ENCODE measurements at places on chromosomes 1 and 21.

DNA sequence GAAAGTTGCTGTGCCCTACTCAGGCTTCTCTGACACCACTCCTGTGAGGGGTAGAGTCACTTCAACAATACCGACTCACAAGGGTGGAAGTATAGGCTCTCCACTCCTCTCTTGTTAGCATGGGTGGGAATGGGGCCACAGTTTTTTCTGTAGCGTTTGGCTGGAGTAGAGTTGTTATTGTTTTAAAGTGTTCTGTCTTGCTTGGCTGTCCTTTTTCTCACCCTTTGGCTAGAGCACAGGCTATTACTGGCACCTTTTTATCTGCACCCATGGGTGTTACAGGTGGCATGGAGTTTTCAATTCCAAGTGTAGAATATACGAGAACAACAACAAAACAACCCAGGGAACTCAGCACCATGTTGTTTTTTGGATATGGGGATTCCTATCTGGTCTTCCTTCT, 74.3 kb upstream of the CD5L start:
- DNase-seq, result no peak

GRCh38 chr21:20875742-20876141, 122.5 kb upstream of the NCAM2 start:
- no peak for DNase-seq

GRCh38 chr1:110150330-110151174, at the start of gene SLC6A17:
TSS of gene SLC6A17 (plus strand) at chr1:110150494. CDS start at chr1:110166930, 16,436 bp downstream.
- no peak for DNase-seq

- no peak for DNase-seq
These were observed 18.5 kb downstream of the ATP5PO start for GRCh38 chr21:33897098-33897497.

GRCh38 chr1:35931446-35932157, 697 bp downstream of the AGO3 start:
- peak; percentile 2 for DNase-seq

DNA sequence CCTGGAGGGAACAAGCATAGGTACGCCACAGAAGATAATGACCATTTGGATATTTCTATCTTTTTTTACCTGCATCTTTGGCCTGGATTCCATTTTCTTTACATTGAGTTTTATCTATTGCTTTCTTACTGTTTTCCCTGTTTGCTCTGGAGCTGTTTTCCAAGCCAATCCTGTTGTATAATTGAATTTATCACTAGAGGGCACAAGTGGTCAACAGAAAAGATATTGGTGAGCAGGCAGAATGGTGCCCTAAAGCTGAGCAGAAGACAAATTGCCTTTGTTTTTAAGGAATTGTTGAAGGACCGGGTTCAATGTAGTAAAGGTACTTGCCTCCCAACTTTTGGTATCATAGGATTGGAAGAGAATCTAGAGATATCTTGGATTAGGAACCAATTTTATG, 152.8 kb downstream of the PPP1R12B start:
- DNase-seq, result no peak

DNA sequence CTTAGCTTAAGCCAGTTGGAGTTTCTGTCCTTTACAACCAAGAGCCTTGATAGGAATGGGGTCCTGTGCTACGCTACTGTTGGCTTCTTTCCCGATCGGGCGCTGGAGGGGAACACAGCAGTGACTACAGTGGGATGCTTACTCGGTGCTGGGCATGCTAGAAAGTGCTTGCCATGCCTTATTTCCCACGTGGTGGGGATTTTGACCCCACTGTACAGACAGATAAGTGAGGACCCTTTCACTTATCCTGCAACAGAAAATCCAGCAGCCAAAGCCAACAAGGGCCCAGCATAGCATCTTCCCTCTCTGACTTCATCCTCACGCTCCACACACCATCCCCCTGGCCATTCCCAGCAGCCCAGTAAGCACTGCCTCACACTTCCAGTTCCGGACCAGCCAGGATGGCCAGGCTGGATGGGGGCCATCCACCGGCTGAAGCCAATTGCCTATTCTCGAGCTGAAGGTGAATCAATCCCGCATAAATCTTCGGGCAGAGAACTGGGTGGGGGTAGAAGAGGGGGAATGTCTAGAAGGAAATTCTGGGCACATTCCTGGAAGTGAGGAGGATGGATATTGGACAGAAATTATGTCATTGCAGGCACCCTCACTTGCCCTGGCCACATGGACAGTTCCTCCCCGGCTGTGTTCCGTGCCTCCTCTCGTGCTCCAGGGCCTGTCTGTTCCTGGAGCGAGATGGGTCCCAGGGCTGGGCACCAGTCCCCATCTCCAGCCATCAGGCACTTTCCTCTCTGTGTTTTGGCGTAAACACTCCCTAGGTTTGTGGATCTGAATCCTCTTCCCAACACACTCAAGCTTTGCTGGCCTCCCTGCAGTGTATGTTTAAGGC, 2.0 kb upstream of the ABCG1 start:
- DNase-seq, result no peak

DNA sequence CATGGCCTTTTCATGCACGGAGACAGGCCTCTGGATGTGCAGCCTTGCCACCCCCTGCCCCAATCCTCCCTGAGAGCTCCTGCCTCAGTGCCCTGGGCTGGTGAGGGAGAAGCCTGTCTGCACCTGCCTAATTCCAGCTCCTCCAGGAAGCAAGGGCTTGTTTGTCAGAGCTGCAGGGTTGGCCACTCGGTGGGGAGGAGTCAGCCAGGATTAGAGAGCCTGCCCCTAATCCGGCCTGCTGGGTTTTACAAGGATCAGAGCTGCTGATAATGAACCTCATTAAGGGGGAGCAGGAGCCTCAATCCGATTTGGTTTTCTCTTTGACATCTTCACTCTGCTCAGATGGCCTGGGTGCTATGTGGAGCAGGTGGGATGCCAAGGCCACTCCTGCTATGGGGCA, 31.9 kb upstream of the LHX4 start:
- no peak for DNase-seq

DNA sequence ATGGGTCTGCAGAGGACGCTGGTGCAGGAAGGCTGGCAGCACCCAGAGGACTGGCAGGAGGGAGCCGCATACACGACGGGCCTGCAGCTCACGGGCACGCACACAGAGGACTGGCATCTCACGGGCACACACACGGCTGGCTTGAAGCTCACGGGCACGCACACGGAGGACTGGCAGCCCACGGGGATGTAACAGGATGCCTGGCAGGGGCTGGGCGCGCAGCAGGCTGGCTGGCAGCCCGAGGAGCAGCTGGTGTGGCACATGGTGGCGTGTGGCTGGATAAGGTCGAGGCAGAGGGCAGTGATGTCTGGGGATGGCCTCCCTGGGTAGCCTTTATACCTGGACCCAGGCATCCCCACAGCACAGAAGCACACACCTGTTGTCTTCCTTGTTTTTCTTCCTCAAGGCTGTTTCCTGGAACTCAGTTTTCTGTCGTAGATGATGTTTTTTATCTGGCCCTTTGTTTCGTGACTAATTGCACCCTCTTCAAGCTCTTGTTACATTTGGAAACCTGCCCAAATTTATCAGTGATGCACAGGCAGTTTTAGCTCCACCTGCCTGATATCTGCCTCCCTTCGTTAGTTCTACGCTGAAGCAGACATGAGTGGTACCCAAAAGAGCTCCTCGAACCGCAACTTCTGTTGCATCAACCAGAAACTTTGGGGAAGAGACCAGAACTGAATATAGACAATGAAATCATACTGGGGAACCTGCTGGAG, at the start of gene KRTAP12-1:
KRTAP12-1 (minus strand) TSS at position 303 of the 719 bp plus-strand sequence; CDS start at position 263, 40 bp downstream.
- DNase-seq, result no peak

All from CD4-positive, alpha-beta T cell treated with Interleukin-15 for 4 hours (primary cell).